Bone marrow (tissue), 2 donors: ENCODE measurements at places on chromosomes 5 and 9.

DNA sequence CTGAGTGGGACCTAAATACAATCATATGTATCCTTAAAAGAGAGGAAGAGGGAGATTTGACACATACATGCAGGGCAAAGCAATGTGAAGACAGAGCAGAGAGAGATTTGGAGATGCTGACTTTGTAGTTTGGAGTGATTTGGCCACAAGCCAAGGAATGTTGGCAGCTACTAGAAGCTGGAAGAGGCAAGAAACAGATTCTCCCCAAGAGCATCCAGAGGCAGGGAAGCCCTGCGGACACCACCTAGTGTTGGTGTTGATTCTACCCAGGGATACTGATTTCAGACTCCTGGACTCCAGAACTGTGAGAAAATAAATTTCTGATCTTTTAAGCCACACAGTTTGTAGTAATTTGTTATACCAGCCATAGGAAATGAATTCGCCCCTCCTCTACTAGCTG is 64.9 kb upstream of the OSMR start:
- DNase-seq, result no peak

DNA sequence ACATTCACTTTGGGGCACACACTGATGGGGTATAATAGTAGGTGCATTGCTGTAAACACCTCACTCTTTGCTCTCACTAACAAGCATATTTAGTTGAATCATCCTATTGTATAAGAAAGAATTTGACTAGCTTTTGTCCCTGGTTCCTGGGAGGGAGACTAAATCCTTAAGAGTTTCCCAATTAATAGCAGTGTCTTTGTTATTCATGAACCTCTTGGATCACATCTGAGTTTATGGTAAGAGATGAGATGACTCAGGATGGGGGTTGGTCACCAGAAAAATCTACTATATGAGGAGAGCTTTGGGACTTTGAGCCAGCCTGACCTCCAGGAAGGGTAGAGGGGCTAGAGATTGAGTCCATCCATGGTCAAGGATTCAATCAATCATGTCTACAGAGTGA is 56.8 kb downstream of the PUM3 start:
- no peak for DNase-seq

GRCh38 chr5:103433211-103433610 is 129.4 kb downstream of the NUDT12 start:
- DNase-seq, result no peak

DNA sequence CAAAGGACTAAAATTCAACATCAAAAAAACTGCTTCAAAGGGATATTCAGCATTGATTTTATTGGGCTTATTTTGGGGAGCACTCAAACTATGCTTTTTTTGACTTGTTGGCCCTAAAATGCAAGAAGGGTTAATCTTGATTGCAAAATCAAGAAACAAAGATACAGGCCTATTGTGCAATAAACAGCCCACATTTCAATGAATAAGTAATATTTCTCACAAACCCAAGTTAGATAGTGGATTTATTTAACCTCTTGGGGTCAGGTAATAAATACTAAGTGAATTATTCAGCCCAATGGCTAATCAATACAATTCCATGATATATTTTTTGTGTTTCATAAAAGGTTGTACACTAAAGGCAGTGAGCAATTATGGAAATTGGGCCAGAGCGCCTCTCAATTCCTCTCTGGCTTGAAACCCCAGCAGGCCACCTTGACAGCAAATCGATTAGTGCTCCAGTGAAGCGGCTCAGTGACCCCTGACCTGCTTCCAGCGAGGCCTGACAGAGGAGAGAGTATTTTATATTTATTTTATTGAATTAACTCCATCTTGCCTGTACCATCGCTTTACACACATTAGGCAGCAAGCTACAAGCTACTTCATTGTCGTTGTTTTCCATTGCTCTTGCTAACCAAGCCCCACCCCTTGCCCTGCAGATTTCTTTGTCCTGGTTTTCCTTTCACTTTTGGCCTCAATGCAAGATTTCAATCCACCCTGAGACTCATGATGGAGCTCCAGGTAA is 65.5 kb downstream of the EBF1 start:
- DNase-seq, result no peak

DNA sequence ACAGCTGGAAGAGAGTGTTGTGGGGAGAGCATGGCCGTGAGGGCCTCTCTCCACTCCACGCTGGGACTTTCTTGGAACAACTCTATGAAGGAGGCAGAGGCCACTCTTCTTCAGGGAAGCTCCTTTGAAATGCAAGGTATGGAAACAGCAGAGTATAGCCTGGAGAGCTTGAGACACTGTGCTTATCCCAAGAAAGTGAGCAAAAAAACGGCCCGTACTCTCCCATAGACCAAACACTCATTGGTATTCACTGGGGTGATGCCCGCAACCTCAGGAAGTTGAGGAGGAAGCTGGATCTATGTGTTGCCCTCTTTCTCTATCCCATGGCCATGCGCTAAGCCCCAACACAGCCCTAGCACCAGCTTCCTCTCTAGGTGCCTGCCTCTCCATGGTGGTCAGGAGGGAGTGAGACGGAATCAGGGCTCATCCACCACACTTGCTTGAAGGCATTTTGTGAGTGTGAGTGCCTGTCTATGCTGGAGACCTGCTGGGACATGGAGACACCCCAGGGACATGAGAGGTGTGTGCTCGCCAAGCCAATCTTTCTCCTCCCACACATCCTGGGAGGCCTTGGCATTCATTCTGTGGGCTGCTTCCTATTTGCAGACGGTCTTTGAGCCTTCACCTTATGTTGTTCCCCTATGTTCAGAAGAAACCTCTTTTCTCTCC is 616.6 kb downstream of the IRX1 start:
- no peak for DNase-seq

DNA sequence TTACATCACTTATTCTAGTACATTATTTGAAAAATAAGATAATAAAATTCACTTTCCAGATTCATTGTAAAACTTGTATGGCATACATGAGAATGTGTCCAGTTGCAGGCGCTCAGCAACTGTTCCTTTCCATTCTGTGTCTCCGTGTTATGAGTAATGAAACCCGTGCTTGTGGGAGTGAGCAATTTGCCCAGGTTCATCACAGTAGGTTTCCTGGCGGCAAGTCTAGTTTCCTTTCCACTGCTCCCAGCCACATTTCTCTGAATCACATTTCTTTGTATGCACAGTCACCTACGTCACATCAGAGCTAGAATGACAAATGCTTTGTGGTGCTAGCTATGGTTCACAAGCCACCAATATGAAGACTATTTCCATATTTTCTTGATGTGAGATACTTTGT is 39.9 kb downstream of the MOCS2 start:
- no peak for DNase-seq

GRCh38 chr5:14219800-14220512 is 76.8 kb downstream of the TRIO start:
- no peak for DNase-seq

GRCh38 chr5:119426057-119426456 is 26.2 kb upstream of the HSD17B4 start:
- peak; percentile 9 for DNase-seq

GRCh38 chr5:73900566-73900965 is 274.6 kb downstream of the ARHGEF28 start:
- DNase-seq, result no peak

DNA sequence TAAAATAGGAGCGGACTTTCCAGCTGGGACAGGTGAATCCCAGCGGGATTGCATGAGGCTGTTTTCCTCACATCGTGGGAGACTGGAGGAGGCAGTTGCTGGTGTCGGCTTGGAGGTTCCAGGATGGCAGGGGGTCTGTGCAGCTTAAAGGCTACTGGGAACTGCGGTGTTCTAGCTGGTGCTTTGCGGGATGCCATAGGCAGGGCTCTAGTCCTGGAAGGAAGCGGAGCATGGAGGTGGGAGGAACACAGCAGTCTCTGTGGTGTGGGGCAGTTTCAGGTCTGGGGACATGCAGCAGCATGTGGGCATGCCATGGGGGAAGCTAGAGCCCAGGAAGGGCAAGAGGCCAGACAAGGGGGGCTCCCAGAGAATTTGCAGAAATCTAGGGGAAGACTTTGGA is 141.5 kb downstream of the NSG2 start:
- no peak for DNase-seq
